ENCODE measurements at places on chromosomes 12 and 14. TPM values are rescaled to one million over a fixed set of nuclear protein-coding genes. Genes with fewer than 3 reads are reported as not detected.

DNA sequence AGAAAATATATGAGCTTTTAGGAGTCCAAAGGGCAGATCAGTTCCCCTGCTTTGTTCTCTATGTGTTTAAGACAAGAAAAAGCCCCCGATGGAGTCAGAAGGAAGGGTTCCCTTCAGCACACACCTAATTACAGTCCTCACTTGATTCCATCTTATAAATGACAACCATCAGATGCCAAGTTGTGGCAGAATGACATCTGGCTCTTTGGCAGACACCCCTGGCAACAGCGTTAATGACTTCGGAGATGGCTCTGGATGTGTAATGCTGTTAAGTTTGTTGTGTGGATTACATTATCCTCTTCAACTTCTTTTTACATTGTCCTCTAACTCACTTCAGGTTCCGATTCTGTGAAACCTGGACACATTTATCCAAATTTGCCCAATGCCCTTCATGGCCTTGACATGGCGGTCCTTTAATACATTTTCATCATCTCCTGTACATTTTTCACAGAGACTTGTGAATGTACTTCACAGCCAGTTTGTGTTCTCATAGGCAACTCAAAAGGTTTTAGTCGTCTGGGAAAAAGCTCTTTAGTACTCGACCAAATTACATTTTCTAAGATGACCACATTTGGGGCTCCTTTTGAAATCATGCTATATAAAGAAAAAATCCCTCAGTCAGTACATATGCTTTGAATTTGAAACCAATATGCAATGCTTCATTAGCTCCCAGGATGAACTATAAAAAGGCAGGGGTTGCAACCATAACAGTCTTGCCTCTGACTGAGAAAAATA, 667.8 kb downstream of the NOVA1 start:
- DNase-seq: no peak

DNA sequence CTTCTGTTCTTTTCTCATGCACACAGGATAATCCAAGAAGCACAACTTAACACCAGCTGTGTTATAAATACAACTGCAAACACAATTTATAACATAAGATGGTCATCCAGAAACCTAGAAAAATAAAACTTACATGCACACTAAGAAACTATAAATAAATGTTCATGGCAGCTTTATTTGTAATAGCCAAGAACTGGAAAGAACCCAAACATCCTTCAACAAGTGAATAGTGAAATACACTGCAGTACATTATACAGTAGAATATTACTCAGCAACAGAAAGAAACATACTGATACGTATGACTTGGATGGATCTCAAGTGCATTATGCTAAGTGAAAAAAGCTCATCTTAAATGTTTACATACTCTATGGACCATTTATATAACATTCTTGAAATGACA, 132.7 kb downstream of the SPTSSA start:
- DNase-seq: no peak

DNA sequence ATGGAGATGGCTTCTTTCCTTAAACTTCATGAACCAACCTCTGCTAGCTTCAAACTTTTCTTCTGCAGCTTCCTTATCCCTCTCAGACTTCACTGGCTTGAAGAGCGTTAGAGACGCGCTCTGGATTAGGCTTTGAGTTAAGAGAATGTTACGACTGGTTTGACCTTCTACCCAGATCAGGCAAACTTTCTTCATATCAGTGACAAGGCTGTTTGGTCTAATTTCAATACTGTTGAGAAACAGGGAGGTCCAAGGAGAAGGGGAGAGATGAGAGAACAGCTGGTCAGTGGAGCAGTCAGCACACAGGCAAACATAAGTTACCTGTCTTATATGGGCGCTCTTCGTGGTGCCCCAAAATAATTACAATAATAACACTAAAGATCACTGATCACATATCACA, 14.9 kb downstream of the SCAF11 start:
- DNase-seq: no peak

- DNase-seq: no peak
Measured at GRCh38 chr14:69038455-69039287, 59.6 kb upstream of the ACTN1 start.

GRCh38 chr12:26800858-26801257, 32.1 kb downstream of the ITPR2 start:
- DNase-seq: no peak

DNA sequence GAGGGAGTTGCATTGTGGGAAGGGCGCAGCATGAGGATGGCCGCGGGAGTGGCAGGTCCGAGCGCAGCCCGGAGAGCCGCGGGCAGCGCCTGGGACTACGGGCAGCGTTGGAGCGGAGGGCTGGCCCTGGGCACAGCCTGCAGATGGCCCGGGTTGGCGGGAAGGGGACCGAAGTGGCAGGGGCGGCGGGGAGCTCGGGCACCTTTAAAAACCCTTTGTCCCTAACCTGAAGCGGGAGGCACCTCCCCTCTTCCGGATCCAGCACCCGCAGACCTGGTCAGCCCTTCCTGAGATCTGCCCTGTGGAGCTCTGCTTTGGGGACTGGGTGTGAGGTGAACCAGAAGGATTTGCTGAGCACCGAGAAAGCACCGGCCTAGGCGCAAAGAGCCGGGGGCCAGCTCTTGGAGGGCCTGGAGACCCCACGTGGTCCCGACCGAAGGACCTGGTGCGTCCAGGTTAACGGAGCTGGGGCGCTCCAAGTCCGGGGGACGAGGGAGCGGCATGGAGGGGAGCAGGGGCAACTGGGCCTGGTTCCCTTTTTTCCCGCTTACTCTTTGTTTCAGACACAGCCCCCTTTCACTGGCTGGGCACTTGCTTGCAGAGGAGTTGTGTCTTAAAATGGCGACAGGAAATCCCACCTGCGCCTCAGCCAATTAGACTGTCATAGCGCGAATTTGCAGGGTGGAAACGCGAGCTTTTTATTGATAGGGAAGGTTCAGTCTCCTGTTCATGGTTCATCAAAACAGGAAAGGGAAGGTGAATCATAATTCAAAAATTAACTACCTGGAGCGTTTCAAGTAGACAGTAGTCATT, 792 bp upstream of the SLC38A1 start:
- DNase-seq: no peak

DNA sequence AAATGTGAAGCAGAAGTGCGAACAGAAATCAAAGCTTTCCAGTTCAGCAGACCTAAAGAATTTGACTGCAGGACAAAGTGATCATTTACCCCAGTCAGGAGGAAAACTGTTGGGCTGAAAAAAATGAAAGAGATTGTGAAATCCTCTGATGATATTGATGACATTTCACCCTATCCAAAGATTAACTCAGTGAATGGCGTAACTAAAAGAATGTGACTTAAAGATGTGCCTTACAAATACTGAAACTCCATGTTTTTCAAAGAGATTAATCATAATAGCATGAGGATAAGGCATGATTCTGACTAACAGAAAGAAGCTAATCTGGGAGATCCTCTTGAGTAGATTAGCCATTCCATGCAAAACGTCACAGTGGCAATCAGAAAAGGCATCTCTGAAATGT, 225.6 kb downstream of the DUSP6 start:
- no peak for DNase-seq

DNA sequence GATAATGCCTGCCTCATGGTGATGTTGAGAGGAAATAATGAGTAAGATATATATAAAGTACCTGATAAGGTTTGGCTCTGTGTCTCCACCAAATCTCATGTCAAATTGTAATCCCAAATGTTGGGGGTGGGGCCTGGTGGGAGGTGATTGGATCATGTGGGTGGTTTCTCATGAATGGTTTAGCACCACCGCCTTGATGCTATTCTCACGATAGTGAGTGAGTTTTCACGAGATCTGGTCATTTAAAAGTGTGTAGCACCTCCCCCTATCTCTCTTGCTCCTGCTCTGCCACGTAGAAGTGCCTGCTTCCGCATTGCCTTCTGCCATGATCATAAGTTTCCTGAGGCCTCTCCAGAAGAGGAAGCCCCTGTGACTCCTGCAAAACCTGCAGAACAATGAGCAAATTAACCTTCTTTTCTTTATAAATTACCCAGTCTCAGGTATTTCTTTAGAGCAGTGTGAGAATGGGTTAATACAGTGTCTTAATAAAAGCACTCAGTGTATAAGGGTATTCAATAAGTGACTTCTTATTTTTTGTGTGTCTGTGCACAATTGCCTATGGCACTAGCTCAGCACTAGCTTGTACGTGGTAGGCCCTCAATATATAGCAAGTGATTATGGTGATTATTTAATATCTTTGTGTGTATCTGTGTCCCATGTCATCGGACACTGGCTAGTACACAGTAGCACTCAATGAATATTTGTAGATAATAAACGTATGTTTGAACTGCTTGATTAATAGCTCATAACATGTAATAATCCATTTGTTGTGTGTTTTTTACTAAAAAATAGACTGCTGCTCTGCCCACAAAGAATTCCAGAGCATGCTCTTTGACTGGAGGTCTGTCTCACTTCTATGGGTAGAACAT, 138.1 kb upstream of the LMNTD1 start:
- DNase-seq: no peak

- no peak for DNase-seq
Measured at GRCh38 chr12:59357811-59358210, 238.0 kb upstream of the SLC16A7 start.

- DNase-seq: no peak
Measured at GRCh38 chr14:37985826-37986470, 221.8 kb upstream of the SSTR1 start.

GRCh38 chr14:101707068-101707842, 54.3 kb upstream of the PPP2R5C start:
- DNase-seq: no peak

GRCh38 chr12:93679308-93679925, 2.2 kb downstream of the CRADD start:
- DNase-seq: peak; percentile 77

DNA sequence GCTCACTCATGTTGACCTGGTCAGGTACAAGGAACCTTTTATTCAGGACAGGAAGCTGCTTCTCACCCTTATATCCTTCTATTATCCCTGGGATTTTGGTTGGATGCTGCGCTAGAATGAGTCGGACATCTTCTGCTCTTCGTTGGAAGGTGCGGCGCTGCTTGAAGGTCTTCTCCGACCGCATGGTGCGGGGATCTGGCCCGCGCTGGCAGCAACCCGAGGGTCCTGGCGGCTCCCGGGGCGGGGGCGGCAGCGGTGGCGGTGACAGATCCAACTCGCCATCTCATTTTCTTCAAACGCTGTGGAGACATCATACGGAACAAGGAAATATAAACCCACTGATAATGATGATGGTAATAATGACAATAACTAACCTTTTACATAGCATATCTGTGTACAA, 126.3 kb downstream of the ATXN7L3B start:
- DNase-seq: no peak

DNA sequence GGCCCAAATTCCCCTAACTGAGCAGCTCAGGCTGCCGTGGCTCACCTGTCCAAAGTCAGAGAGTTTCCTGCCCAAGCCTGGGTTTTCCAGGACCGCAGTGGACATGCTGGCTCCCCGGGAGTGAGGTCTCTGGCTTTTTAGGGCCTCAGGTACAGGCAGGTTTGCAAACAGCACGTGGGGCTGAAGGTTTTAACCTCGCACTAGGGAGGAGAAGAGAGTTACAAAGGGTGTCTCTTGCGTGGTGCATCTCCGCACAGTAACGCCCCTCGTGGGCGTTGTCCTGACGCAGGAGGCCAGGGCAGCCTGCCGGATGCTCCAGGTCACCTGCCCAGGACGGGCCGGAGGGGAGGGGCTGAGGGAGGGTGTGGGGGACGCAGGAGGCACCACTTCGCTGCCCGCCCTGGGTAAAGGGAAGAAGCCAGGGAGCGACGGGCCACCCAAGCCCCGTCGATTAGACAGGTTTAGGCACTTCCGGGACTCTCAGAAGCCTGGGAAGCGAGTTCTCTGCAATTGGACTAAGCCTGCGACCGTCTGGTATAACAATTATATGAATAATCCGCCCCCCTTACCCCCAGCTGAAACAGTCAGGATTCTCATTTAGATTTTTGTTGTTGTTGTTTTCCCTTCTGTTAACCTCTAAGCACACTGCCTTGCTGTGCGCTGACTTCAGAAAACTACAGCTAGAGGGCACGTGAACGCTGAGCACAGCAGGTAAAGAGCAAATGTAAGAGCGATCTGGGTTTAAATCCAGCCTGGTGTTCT, at the start of gene PAH:
TSS of gene PAH (minus strand) at position 219 of the 762 bp plus-strand sequence. CDS start at position 105, 114 bp downstream.
- no peak for DNase-seq

DNA sequence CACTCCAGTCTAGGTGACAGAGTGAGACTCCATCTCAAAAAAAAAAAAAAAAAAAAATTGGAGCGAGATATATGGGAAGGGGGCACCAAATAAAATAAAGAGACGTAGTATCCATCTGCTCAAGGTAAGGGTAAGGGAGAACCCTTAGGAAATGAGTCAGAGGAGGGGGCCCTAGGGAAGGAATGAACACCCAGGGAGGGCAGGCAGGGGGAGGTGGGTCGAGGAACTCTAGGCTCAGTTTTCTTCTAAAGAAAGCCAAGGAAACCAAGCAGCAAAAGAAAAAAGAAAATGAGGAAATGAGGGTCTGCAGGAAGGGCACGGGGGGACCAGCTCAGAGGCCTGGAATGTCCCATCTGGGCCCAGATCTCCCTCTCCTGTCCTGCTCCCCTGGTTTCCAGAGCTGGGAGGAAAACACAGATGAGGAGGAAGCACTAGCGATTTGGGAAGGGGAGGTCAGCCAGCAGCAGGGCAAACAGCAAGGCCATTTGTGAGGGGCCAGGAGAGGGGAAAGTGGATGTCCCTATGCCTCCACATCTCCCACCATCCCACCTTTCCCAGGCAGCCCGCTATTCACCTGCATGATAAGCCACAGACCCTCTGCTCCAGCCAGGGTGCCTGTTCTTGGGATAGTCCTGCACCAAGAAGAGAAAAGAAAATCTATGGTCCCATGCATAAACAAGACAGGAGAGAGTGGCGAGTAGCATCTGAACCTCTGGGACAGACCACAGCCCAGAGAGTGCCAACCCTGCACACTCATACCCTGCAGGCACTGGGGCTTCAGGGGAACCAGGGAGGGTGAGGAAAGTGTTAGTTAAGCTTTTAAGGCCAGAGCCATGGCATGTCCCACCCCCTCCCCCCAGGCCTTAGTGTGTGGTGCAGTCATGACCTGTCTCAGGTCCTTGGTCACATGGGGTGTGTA, 11.9 kb downstream of the SPRYD3 start:
- no peak for DNase-seq

PYGL gene
- 18.6 TPM for total RNA-seq

CLEC9A gene
- not detected for total RNA-seq

OR6C75 gene
- total RNA-seq: not detected

RNASE4 gene
- total RNA-seq: 11.1 TPM

KRT2 gene
- total RNA-seq: not detected

MAP3K9 gene
- total RNA-seq: 4.3 TPM

NAA30 gene
- 45.4 TPM for total RNA-seq

ELK3 gene
- 10.3 TPM for total RNA-seq

ZDHHC17 gene
- total RNA-seq: 22.7 TPM

DDX47 gene
- 39.6 TPM for total RNA-seq

USP30 gene
- total RNA-seq: 14.6 TPM

NOVA1 gene
- total RNA-seq: 2.6 TPM

Measured in psoas muscle (tissue), 8 donors.